ENCODE measurements at places on chromosomes 16 and 17. TPM values are rescaled to one million over a fixed set of nuclear protein-coding genes. Genes with fewer than 3 reads are reported as not detected.

- no peaks in the 10 kb centered on the region for H3K36me3 ChIP-seq
- no peak overlapping the region for H3K4me3 ChIP-seq
- DNase-seq, result no peak
- no peaks in the 10 kb centered on the region for H3K27me3 ChIP-seq
- no peaks in the 10 kb centered on the region for H3K4me1 ChIP-seq
These were observed 109.5 kb downstream of the CDH8 start for GRCh38 chr16:61926766-61927165.

DNA sequence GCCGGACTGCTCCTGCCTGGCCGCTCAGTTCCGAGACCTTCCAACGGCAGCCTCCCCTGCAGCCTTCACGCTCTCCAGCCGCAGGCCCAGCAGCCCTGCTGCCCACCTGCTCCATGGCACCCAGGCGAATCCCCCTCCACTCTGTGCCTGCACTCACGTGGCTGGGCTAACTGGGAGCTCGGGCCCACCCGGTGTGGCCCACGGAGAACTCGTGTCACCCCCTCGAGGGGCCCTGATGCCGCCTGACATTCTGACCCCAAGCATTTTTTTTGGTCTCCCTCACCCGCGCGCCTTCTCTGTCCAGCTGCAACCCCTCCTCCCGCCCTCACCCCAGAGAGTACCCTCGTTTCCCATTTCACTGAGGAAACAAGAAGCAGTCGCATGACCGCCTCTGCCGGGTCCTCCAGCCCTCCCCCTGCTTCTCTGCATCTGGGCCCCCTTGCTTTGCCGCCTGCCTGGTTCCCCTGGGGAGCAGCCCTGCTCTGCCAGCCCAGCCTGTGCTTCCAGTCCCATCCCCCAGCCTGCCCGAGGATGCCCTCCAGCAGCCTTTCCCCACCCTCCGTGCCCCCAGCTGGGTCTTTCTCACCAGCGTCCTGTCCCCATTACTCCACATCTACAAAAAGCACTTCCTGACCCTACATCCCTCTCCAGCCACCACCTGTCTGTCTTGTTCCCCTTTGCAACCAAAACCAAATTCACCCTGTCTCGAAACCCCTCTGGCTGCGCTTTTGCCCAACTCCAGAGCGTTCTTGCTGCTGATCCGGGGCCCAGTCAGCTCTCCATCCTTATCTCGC, 146.4 kb upstream of the CHMP6 start:
- H3K36me3 ChIP-seq, result peaks cover 33% of the 10 kb centered on the region
- H3K27ac ChIP-seq, result no peak overlapping the region
- no peaks in the 10 kb centered on the region for H3K4me1 ChIP-seq
- H3K4me3 ChIP-seq, result no peak overlapping the region
- peak; percentile 41 for DNase-seq

DNA sequence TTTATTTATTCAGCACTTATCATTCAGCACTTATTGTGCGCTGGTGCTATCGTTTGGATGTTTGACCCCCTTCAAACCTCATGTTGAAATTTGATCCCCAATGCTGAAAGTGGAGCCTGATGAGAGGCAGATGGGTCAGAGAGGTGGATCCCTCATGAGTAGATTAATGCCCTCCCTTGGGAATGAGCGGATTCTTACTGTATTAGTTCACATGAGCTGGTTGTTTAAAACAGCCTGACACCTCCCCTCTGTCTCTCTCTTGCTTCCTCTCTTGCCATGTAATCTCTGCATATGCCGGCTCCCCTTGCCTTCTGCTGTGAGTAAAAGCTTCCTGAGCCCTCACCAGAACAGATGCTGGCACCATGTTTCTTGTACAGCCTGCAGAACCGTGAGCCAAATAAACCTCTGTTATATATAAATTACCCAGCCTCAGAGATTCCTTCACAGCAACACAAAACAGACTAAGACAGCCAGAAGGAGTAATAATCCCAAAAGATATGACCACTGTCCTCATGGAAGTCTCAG, 111.1 kb downstream of the CACNG3 start:
- H3K4me1 ChIP-seq, result no peaks in the 10 kb centered on the region
- H3K4me3 ChIP-seq, result no peak overlapping the region
- H3K27me3 ChIP-seq, result no peaks in the 10 kb centered on the region
- no peak overlapping the region for H3K27ac ChIP-seq
- no peaks in the 10 kb centered on the region for H3K36me3 ChIP-seq

Gene FBXL19
- 14.5 TPM for total RNA-seq

Gene VTN
- 1.3 TPM for total RNA-seq

Gene HSD17B1
- 2.2 TPM for total RNA-seq

Gene CSHL1
- not detected for total RNA-seq

Data from lower lobe of right lung (tissue), 2 donors.